ENCODE measurements at places on chromosomes 1 and 21.

DNA sequence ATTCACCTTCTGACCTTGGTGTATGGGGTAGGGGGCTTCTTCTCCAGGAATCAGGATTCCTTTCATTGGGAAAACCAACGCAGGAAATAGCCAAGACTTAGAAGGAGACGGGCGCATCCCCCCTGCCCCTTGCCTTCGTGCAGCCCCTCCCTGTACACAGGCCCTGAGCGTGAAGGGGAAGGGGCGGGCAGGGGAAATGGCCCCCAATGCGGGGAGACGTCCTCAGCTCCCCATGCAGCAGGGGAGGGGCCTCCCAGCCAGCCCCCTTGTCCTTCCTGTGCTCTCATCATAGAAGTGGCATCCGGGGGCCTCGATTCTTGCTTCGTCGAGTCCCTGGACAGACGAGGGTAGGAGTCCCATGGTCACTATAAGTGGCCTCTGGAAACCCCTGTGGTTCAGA is 116.9 kb downstream of the AJAP1 start:
- no peak for DNase-seq

DNA sequence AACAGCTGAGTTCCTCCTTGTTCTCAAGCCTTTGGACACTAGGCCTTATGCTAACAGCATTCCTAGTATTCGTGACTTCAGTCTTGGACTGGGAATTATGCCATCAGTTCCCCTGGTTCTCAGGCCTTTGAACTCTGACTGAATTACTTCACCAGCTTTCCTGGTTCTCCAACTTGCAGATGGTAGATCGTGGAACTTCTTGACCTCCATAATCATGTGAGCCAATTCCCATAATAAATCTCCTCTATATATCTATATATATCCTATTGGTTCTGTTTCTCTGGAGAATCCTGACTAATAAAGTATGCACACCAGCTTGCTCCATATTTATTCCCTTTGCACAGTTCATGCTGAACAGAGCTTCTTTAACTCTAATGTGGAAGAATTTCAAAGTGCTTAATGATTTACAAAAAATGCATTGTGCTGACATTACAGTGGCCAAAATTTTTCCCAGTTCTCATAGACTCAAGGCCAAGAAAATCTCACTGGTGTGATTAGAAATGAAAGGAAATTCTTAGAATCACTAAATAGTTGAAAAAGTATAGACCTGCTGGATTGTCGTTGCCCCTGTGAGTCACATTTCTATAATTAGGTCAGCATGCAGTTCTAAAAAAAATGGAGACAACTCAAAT is 462.9 kb upstream of the ADAMTS5 start:
- DNase-seq, result peak; percentile 59

- no peak for DNase-seq
These were observed 571 bp downstream of the MARCKSL1 start for GRCh38 chr1:32335535-32335789.

DNA sequence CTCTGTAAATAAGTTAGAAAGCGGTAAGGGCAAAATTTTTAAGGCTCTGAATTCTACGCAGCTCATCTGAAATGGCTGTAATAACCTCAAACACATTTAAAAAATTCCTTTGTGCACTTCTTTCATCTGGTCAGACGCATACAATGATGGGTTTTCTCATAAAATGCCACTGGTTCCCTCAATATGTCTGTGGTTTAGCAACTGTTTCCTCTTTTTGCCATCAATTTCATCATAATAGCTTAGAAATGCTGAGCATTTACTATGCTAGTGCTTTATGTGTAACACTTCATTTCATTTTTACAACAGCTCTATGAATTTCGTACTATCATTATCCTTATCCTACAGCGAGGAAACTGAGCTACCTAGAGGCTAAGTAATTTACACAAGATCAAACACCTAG is 35.3 kb upstream of the DMRTA2 start:
- DNase-seq, result no peak

- DNase-seq, result no peak
These were observed 252.3 kb downstream of the BRINP2 start for GRCh38 chr1:177423090-177423489.
